ENCODE measurements at places on chromosomes 11 and 22. TPM values are rescaled to one million over a fixed set of nuclear protein-coding genes. Genes with fewer than 3 reads are reported as not detected.

MS4A4A gene
- 6.9 TPM for total RNA-seq

GRCh38 chr11:37107415-37107814 lies 509.4 kb upstream of the RAG2 start:
- DNase-seq, result no peak

DNA sequence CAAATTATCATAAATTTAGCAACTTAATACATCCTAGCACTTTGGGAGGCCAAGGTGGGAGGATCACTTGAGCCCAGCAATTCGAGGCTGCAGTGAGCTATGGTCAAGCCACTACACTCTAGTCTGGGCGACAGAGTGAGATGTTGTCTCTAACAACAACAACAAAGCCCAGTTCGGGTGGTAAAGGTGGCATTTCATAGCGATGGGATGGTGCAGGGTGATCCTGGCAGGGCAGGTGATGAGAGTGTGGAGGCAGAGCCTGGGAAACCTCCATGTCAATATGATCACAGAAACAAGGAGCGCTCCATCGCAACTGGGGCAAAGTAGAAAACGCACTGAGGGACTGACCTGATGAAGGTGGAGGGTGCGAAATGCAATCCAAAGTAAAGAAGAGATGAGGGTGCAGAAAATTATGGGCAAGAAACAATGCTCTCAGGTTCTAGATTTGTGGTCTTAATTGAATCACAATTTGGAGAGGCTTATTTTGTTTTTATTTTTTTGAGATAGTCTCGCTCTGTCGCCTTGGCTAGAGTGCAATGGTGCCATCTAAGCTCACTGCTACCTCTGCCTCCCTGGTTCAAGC lies 32.8 kb upstream of the CLDN5 start:
- no peak for DNase-seq

- DNase-seq, result no peak
These were observed 945.7 kb downstream of the DLG2 start for GRCh38 chr11:84681456-84681855.

DNA sequence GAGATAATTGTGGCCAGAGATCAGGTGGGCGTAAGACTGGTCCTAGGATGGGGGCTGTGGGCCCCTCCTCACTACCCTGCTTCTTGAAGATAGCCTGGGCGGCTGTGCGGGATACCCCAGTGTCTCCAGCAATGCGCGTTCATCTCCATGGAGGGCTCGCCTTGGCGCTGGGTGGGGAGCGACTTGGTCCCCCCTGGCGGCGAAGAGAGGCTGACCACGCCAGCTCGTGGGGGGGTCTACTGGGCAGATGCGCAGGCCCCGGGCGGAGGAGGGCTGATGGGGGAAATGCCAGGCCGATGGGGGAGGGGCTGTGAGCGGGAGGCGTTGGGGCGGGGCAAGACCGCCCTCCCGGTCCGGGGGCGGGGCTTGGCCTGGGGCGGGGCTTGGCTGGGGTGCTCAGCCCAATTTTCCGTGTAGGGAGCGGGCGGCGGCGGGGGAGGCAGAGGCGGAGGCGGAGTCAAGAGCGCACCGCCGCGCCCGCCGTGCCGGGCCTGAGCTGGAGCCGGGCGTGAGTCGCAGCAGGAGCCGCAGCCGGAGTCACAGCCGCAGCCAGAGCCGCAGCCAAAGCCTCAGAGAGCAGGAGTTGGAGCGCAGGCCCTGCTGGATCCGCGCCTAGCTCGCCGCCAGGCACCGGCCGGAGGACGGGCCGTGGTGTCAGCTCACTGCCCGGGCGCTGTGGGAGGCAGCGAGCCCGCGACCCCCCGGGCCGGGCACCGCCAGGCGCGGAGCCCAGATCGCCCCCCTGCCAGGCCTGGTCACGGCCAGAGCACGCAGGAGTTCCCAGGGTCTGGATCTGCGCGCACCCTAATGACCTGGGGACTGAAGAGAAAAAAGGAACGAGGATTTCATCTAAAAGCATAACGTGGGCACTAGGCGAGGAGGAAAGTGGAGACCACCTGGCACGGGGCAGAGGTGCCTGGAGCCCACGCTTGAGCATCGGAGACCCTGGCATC lies at the start of gene SLC35E4:
SLC35E4 (plus strand) TSS at position 509 of the 953 bp plus-strand sequence. CDS start 670 bp downstream, outside the sequence.
- peak; percentile 87 for DNase-seq

GRCh38 chr11:8871962-8872361 lies 39.0 kb upstream of the AKIP1 start:
- no peak for DNase-seq

- DNase-seq, result no peak
These were observed 27.2 kb upstream of the KIRREL3 start for GRCh38 chr11:127027789-127028188.

DNA sequence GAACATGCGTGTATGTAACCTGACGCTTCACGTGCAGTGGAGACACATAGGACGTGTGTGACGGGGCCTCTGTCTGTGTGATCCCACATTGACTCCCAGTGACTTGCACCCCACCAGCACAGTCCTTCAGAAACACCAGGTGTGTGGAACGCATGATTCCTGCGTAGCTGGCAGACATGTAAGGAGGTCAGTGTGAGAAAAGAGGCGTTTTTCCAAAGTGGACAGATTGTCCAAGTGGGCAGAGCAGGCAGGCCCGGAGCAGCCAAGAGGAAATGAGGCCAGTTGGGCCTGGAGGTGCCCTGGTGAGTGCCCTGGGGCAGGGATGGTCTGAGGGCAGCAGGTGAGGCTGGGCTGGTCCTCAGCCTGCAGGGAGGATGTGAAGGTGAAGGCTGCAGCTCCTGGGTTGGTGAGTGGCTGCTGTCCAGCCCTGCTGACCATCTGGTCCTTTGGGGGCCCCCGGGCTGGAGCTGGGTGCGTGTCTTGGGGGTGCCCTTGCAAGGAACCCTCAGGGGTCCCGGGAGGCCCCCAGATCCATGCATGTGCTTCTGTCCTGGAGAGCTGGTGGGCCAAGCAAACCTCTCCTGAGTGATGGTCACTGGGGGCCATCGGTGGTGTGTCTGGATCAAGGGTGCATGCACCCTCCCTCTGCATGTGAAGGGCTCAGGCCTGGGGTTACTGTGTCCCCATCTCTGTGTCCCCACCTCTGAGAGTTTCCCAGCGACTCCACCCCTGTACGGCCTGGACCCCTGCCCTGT lies 26.6 kb downstream of the SHANK3 start:
- no peak for DNase-seq

DNA sequence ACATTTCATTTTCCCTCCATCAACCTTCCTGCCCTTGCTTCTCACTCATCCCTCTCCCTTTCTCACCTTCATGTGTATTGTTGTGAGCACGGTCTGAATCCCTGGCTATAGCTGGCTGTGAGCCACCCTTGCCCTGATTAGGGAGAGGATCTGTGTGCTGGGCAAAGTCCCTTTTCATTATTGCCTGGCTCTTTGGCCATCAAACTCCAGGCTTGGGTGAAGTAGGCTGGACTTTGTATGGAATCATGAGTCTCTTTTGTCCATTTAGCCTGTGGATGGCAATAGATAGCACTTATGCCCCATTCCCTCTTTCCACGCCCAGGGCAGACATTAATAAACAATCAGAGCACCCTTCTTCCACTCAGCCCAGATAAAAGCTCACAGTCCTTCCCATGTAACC lies 6.7 kb downstream of the MYO18B start:
- no peak for DNase-seq

DNA sequence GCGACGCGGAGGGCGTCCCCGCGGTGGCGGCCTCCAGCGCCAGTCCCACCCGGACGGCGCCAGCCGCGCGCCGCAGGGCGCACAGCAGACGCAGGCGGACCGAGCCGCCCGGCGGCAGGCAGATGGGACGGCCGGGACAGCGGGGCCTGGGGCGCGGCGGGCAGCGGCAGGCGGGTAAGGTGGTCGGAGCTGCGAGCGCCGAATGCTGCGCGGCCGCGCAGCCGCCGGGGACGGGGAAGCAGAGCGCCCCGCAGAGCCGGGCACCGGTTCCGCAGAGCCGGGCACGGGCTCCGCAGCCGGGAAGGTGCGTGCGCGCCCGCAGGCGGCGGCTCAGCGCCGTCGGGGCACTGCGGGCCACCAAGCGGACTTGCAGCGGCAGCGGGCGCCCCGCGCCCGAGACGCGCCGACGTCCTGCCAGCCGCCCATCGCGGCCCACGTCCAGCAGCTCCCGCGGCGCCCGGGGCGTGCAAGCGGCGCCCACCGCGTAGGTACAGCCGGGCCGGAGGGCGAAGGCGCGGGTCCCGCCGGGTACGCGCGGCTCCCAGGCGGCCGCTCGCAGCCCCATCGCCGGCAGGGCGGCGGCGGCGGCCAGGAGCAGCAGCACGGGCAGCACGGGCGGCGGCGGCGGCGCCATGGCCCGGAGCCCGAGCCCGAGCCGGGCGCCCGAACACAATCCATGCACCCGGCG lies 739 bp downstream of the CELSR1 start:
- no peak for DNase-seq

SLC22A24 gene
- not detected for total RNA-seq

CARD18 gene
- total RNA-seq, result not detected

KRTAP5-7 gene
- total RNA-seq, result not detected

SGSM1 gene
- 3.3 TPM for total RNA-seq

DNA sequence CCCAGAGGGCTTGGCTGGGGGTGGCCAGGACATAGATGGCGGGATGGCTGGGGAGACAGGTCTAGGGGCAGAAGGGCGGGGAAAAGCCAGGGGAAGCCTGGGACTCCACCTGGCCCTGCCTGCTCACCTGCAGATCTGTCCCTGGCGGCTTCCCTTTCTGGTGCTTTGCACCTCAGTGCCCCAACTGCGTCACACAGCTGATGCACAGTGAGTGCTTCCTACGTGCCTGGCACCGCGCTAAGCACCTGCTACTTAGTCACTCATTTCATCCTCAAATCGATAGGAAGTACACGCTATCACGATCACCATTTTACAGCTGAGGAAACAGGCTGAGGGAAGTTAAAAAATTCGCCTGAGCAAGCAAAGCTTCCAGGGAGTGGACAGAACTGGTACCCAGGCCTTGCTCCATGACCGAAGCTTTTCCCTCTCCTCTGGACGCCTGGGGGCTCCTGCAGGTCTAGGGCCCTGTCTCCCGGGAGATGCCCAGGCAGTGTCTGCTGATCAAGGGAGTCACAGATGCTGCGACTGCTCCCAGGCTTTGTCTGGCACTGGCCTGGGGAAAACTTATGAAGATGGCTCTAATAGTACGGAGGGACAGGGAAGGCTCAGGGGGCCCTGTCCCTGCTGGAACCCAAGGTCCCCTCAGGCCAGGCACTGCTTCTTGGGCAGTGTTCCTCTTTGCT lies 63.0 kb upstream of the TTLL12 start:
- DNase-seq, result no peak

ASPHD2 gene
- 3.0 TPM for total RNA-seq

GRCh38 chr22:20542736-20543135 lies 35.3 kb downstream of the MED15 start:
- DNase-seq, result no peak

DNA sequence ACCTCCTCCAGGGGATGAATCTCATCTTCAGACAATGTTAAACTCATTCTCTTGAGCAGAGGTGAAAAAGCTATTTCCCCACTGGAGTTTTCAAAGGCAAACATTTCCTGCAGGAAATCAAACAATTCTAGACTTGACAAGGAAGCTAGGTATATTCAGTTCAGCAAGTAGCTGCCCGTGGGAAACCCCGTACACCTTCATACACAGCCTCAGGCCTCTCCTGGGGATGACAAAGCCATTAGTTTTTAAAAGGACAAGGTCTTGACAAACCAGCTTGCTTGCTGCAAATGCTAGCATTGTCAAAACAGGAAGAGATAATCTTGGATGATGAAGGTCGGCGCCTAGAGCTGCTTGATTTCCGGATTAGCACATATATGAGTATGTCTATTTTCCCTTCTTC lies 1630.8 kb upstream of the TENM4 start:
- no peak for DNase-seq

CREB3L1 gene
- total RNA-seq, result not detected

CSRP3 gene
- not detected for total RNA-seq

SERHL2 gene
- 1.0 TPM for total RNA-seq

SMTN gene
- total RNA-seq, result 3.1 TPM

GRCh38 chr22:42745118-42745517 lies 24.4 kb upstream of the A4GALT start:
- no peak for DNase-seq

- DNase-seq, result no peak
These were observed 43.4 kb upstream of the CSNK2A3 start for GRCh38 chr11:11396301-11397035.

RFPL1 gene
- not detected for total RNA-seq

DNA sequence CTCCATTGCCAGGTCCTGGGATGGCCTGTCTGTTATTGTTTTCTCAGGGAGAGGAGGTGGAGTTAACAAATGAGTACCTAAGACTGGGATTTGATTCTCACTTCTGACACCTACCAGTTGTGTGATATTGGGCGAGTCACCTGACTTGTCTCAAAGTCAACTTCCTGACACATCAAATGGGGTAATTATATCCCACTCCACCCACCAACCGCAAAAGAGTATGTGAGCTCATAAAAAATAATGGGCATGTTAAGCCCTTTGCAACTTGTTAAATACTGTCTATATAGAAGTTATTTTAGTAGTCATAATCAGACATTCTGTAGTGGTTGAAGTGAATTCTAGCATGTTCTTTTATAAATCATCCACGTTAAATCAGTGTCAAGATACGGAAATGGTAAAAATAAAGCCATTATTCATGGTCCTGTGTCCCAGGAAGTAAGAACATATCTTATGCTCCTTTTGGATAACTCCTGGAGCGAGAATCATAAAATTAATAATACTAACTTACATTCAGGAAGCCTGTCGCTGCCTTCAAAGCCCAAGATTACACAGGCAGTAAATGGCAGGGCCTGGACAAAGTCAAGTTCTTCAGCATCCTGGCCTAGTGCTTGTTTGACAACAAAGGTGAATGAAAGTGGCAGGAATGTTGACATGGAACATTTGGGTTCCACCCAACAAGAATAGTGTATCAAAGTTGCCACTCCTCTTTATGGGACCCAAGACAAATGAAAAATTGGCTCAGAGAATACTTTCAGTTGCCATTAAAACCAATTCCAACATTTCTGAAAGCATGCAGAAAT lies 54.3 kb downstream of the SYTL2 start:
- DNase-seq, result peak; percentile 69

- no peak for DNase-seq
These were observed 1.9 kb downstream of the CSNK2A3 start for GRCh38 chr11:11351042-11351586.

DNA sequence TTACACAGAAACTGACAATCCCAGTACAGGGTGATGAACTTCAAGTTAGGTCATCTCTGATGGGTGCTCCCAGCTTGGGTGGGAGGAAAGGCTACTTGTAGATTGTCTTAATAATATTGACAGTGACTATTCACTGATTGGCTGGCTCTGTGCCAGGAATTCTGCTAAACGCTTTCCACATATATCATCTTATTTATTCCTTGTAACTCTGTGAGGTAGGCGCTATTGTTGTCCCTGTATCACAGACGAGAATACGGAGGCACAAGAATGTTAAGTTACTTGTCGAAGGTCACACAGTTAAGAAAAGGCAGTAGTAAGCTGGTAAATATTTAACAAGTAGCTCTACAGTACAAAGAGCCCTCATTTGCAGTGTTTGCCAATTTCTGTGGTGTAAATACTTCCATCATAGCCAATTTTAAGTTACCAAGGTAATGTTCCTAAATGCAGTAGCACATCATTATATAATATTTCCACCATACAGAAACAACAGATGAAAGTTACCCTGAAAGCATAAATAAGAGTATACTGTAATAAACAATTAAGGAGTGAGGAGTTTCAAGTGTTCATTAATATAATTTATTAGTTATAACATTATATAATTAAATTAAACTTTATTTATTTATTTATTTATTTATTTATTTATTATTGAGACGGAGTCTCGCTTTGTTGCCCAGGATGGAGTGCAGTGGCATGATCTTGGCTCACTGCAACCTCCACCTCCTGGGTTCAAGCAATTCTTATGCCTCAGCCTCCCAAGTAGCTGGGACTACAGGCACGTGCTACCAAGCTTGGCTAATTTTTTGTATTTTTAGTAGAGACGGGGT lies 11.5 kb upstream of the TIMP3 start:
- DNase-seq, result no peak

NOX4 gene
- not detected for total RNA-seq

GRCh38 chr11:22331771-22332170 lies 6.4 kb upstream of the SLC17A6 start:
- DNase-seq, result no peak

POU2AF1 gene
- total RNA-seq, result 7.3 TPM
